Activated CD4-positive, alpha-beta memory T cell treated with anti-CD3 and anti-CD28 coated beads, Interleukin-2, amount 10 ng/mL, durations not matched to agents 7 days and 5 days (primary cell): ENCODE measurements at places on chromosomes 13 and 19. TPM values are rescaled to one million over a fixed set of nuclear protein-coding genes. Genes with fewer than 3 reads are reported as not detected.
A peak's percentile ranks its signal among the peaks of the same experiment; 100 is the strongest.

AKT1S1 gene
- total RNA-seq = 20.2 TPM

MAMSTR gene
- 1.2 TPM for total RNA-seq

DNA sequence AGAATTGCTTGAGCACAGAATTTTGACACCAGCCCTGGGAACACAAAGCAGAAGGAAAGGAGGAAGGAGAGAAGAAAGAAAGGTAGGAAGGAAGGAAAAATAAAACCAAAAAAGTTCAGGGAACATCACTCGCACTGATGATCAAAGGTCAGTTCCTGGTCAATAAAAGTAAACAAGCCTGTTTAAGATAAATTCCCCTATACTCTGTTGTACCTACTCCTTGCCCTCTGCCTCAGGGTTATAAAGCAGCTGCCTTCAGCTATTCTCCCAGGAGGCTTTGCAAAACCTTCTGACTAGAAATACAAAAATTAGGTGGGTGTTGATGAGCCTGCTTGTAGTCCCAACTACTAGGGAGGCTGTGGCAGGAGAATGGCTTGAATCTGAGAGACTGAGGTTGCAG, 14.9 kb upstream of the ZNF91 start:
- no peak overlapping the region for H3K4me3 ChIP-seq
- H3K36me3 ChIP-seq = no peaks in the 10 kb centered on the region
- peaks cover 3% of the 10 kb centered on the region for H3K27me3 ChIP-seq

GRCh38 chr19:47445937-47446402, 25.7 kb downstream of the SLC8A2 start:
- H3K27me3 ChIP-seq = peaks cover 72% of the 10 kb centered on the region
- H3K4me3 ChIP-seq = peak overlapping the region; percentile 50
- H3K36me3 ChIP-seq = no peaks in the 10 kb centered on the region
- H3K4me1 ChIP-seq = peaks cover 45% of the 10 kb centered on the region
- DNase-seq = peak; percentile 62

GRCh38 chr13:50672025-50672424, 171.5 kb downstream of the DLEU7 start:
- H3K4me1 ChIP-seq = no peaks in the 10 kb centered on the region
- H3K36me3 ChIP-seq = no peaks in the 10 kb centered on the region
- H3K27ac ChIP-seq = no peak overlapping the region
- no peak overlapping the region for H3K4me3 ChIP-seq
- no peaks in the 10 kb centered on the region for H3K27me3 ChIP-seq
